ENCODE measurements at places on chromosomes 5 and 9.

DNA sequence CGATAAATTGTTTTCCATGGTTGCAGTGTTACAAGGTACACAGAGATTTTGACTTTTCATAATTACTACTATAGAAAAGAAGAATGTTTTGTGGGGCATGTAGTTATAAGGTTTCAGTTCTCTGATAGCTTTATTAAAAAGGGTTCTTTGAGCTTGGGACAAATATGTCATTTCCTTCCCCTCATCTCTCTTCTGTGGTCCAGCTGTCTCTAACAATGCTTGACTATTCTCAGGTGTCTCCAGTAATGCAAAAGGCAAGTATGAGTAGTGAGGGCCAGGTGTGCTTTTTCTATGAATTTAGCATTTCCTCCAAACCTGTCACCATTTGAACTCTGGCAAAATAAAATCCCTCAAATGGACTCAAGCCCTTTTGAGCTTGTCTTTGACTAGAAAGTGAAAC lies 84.3 kb downstream of the SLF1 start:
- no peak for DNase-seq

- no peak for DNase-seq
Observed at GRCh38 chr5:30152431-30152830, 1041.1 kb upstream of the CDH6 start.

GRCh38 chr5:35545190-35545589 lies 72.5 kb upstream of the SPEF2 start:
- DNase-seq, result no peak

DNA sequence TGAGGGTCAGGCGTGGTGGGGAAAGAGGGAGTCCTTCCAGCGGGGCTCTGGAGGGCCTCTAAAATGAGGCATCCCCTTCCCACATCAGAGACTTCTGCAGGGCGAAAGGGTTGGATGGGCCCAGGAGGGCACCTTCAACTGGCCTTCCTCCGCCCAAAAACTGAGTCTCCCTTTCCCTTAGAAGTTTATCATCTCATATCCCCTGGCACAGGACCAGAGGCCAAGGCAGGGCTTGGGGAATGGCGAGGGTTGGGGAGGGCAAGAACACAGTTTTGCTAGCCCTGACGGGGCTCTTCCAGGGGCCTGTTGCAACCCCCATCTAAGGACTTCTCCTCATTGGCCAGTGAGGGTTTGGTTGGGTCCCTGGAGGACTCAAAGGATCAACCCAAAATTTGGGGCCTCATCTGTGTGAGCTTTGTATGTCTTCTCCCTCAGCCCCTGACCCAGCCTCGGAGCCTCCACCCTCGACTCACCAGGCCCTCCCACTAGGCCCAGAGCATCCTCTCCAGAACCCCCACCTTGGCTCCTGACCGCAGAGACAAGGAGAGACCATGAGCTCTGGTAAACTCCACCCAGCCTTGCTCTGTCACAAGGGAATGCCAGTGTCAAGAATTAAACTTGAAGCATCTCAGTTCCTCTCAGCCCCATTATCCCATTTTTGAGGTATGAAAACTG lies 24.1 kb downstream of the AQP7 start:
- DNase-seq, result no peak

GRCh38 chr5:89359046-89359445 lies 476.1 kb upstream of the MEF2C start:
- no peak for DNase-seq

- no peak for DNase-seq
Observed at GRCh38 chr5:16554110-16554509, 62.7 kb downstream of the RETREG1 start.

DNA sequence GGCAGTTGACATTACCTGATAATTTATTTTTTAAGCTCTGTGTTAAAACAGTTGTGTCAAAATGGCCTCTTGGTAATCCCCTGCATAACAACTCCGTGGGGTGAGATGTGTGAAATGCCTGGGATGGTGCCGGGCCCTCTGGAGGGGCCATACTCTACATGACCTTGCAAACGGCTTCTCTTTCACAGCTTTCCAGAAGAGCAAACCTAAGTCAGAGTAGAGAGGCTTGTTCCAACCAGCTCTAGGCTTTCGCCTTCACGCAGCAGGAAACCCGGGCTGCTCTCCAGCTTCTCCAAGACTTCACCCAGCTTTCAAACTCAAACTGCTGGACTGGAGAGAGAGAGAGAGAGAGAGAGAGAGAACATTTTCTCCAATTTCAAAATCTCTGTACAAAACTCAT lies 120.1 kb downstream of the SNX18 start:
- no peak for DNase-seq

- no peak for DNase-seq
Observed at GRCh38 chr5:141965071-141965470, 3.8 kb upstream of the RNF14 start.

Data from pons (tissue), 1 donor.